ENCODE measurements at places on chromosomes 13 and 19.

DNA sequence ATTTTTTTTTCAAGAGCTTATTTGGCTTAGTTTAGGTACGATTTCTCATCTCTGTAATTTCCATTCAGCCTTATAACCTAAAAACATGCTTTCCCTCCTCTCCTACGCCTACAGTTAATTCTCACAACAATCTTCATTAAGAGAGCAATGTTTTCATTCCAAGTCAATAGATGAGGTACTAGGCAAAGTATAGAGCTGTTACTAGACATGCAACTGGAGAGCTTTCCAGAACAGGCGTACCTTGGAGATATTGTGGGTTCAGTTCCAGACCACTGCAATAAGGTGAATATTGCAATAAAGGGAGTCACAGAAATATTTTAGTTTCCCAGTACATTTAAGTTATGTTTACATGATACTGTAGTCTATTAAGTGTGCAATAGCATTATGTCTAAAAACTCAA is 34.8 kb downstream of the TGDS start:
- no peak for DNase-seq

DNA sequence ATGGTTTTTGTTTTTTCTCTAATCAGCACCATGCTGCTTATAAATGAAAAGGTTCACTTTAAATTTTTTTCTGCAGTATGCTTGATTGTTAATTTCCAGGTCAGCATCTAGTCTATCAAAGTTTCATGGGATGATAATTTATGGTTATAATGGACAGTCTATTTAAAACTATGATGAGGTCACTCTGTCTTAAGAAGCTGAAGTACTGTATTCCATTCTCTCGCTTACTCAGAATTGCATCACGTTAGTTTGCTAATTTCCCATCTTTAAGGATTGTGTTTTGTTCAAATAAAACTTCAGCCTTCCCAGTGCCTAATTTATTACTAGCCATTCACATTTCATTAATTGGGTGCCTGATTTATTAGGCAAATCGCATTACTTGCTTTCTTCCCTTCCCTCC is 94.3 kb downstream of the GPC6 start:
- no peak for DNase-seq

DNA sequence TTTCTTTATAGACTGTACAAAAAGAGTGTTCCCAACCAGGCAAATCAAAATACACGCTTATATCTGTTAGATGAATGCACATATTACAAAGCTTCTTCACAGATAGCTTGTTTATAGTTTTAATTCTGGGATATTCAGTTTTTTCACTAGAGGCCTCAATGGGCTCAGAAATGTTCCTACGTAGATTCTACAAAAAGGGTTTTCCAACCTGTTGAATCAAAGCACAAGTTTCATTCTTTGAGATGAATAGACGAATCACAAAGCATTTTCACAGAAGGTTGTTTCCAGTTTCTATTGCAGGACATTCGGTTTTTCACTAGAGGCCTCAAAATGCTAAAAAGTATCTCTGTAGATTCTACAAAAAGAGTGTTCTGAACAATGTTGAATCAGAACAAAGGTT is 1490.3 kb downstream of the UQCRFS1 start:
- no peak for DNase-seq

DNA sequence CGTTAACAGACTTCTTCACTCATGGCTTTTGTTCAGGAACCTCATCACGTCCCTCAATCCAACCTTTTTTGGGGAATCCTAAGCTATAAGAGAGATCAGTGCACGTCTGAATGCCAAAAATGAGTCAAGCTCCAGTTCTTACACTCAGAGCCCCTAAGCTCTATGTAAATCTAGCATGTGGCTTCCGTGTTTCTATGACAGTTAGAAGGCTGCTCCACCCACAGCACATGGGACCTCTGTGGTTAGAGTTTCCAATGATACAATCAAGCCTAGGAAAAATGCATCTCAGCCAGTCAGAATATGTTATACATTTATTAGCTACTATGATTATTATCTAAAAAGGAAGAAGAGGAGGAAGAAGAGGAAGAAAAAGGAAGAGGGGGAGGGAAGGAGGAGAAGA is 135.9 kb downstream of the ENOX1 start:
- no peak for DNase-seq

DNA sequence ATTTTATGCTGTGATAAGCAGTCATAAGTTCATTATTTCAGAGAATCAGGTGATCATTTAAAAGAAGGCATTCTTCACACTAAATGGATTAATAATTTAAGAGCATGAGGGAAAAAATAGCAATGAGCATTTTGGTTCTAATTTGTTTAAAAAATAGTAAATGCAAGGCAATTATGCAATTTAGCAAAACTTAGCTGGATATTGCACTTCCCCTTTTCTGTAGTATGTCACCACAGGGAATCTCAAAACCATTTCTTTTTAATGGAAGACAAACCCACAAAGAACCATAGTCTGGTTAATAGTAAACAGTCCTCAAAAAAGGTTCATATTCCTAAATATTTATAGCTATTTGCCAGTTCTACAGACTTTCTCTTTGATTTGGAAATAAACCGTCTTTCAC is 30.2 kb downstream of the COG6 start:
- DNase-seq: no peak

- DNase-seq: no peak
These were observed 122.9 kb downstream of the TSHZ3 start for GRCh38 chr19:31226151-31226935.

DNA sequence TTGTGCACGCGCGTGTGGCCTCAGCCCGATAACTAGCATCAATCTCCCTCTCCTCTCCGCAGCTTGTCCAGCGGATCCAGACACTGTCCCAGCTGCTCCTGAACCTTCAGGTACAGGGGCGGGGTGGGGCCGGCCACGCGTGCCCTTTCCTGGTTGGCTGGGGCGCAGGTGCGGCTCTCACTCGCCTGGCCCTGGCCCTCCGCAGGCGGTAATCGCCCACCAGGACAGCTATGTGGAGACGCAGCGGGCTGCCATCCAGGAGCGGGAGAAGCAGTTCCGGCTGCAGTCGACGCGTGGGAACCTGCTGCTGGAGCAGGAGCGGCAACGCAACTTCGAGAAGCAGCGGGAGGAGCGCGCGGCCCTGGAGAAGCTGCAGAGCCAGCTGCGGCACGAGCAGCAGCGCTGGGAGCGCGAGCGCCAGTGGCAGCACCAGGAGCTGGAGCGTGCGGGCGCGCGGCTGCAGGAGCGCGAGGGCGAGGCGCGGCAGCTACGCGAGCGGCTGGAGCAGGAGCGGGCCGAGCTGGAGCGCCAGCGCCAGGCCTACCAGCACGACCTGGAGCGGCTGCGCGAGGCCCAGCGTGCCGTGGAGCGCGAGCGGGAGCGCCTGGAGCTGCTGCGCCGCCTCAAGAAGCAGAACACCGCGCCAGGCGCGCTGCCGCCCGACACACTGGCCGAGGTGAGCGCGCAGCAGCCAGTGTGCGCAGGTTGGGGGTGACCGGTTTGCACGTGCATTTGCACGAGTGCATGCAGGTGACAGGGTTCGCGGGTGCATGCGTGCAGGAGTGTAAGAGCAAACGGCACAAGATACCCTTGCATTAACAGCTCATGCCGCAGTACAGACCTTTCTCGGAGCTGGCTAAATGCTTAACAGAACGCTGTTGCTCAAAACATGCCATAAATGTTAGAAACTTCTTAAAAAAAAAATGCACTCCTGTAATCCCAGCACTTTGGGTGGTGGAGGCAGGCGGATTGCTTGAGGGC is 21.5 kb downstream of the PEX11G start:
- DNase-seq: no peak

- DNase-seq: no peak
These were observed 169.6 kb downstream of the LACC1 start for GRCh38 chr13:44049081-44049945.

GRCh38 chr13:98977568-98978265 is at the start of gene DOCK9:
DOCK9 (minus strand) TSS chr13:98978064; CDS start chr13:98977909, 155 bp downstream.
- no peak for DNase-seq

DNA sequence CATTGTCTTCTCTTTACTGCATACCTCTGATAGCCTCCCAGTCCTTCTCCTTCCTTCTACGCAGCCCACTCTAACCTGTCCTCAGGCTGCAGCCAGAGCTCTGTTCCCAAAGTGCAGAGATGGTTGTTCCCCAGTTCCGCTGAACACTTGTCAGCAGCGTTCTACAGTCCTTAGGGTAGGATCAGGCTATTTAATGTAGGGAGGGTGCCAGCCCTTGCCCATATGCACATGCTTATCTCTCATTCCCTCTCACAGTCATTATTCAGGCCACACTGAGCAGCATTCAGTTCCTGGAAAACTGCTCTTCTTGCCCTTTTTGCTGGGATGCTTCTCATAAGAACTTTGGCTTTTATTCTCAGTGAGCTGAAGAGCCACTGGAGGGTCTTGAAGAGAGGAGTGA is 180.7 kb downstream of the MTUS2 start:
- DNase-seq: no peak

- no peak for DNase-seq
These were observed 587.3 kb downstream of the EFNB2 start for GRCh38 chr13:105948143-105948542.

DNA sequence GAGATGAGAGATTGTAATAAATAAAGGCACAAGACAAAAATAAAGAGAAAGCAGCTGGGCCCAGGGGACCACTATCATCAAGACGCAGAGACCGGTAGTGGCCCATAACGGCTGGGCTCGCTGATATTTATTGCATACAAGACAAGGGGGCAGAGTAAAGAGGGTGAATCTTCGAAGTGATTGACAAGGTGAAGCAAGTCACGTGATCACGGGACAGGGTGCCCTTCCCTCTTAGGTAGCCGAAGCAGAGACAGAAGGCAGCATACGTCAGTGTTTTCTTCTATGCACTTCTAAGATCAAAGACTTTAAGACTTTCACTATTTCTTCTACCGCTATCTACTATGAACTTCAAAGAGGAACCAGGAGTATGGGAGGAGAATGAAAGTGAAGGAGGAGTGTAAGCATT is 4.6 kb upstream of the PRKCG start:
- DNase-seq: no peak

- no peak for DNase-seq
These were observed 27.2 kb downstream of the COLGALT1 start for GRCh38 chr19:17582613-17583012.

- no peak for DNase-seq
These were observed 275.6 kb downstream of the TSHZ3 start for GRCh38 chr19:31073485-31074198.

DNA sequence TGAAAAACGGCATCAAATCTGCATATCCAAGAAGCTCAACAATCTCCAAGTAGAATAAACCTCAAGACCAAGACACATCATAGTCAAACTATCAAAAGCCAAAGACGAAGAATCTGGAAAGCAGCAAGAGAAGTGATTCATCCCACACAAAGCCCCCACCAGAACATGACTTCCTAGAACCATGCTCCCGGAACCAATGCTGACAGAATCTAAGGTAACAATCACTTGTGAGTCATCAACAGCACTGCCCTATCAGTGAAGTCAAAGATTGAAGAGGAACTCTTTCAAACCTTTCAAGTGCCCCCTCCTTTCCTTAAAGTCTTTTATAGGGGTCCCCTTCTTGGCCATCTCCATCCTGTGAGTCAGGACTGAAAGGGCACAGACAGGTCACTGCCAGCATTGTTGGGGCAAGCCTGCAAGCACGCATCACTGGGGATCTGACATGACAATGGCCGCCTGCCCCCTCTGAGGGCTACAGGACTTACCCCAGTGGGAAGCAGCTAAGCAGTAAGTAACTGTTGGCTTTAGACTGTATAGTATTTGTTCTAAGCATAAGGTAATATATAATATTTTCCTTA is at the start of gene CCDC70:
CCDC70 (plus strand) TSS at position 247 of the 578 bp plus-strand sequence. CDS start 3,443 bp downstream, outside the sequence.
- no peak for DNase-seq

GRCh38 chr19:46732172-46732938 is 13.5 kb upstream of the FKRP start:
- DNase-seq: no peak

DNA sequence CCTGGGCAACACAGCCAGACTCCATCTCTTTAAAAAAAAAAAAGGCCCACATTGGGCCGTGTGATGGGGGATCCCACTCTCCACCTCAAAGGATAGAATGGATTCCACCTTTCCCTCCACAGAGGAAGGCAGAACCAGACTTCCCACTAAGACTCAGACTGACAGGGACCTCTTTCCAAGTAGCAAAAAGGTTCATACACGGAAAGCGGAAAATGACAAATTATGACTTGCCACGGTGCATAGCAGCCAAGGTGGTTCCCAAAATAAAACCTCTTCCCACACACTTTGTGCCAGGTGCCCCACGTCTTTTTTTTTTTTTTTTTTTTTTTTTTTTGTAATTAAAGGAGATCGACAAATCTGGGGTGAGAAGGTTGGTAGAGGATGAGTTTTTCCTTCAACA is 14.4 kb upstream of the TTYH1 start:
- no peak for DNase-seq

DNA sequence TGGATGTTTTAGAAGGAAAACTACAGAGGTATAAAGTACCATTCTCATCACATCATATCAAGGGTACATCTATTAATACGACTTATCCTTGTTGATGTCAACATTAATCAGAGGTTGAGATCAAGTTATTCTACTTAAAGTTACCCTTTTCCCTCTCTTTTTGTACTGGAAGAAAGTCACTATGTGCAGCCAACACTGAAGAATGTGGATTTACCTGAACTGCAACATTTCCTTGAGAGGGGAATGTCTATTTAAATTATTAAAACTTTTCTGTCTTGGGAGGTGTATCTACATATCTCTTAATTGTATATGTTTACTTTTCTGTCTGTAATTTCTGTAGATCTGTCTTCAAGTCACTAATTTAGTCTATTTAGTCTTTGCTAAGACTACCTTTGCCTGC is 2.5 kb upstream of the FBXL3 start:
- no peak for DNase-seq

- no peak for DNase-seq
These were observed 3.5 kb downstream of the OLFM2 start for GRCh38 chr19:9932835-9933234.

DNA sequence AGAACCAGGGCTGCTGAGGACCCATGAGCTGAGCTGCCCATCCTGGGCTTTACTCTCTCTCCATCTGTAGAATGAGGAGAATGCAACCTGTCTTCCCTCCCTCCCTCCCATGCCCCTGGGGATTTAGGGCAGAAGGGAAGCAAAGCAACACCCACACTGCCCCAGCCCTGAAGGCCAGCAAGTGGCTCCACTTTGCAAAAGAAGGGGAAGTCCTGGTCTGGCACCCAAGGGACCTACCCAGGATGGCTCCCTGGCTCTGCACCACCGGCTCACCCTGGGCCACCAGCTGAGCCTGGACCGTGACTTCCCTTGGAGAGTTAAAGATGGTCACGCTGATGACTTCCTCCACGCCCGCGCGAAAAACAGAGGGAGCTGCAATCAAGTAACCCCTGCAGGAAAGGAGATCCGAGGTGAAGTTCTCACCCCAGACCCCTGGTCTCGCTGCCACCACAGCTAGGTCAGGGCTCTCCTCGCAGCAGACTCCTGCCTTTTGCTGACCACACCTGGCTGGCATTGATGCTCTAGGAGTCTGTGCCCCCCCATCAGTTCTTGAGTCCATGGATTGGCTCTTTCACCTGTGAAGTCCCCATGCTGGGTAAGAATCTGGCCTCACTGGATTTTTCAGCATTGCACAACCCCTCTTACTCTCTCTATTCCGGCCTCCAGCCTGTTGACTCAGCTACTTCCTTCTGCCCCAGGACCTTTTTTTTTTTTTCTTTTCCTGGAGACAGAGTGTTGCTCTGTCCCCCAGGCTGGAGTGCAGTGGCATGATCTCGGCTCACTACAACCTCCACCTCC is 4.6 kb downstream of the CPAMD8 start:
- no peak for DNase-seq
